ENCODE measurements at places on chromosomes 1 and 21.

DNA sequence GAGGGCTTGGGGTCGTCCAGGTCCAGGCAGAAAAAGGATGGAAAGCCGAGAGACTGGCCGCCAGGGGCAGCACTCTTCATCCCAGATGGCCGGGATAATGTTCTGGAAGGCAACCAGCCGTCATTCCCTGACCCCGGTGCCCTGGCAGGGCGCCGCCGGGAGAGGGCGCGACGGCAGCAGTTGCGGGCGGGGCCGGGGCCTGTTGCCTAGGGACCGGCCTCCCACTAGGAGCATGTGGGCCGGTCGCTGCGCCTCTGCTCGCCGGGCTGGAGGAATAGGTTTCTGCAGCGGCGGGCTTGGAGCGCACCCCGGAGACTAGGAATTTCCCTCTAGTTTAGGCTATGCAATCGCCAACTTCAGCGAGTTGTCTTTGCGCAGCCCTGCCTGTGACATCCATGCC, 11.0 kb downstream of the DMRTB1 start:
- DNase-seq = no peak

- DNase-seq = peak; percentile 4
Observed at GRCh38 chr21:35563885-35564451, 496.4 kb downstream of the SETD4 start.

- peak; percentile 95 for DNase-seq
Observed at GRCh38 chr1:1511533-1512285, at the start of gene ATAD3A. ATAD3A (plus strand) TSS chr1:1512162; CDS start chr1:1512269, 107 bp downstream.

- no peak for DNase-seq
Observed at GRCh38 chr1:57146100-57146499, 180.3 kb upstream of the C8B start.

DNA sequence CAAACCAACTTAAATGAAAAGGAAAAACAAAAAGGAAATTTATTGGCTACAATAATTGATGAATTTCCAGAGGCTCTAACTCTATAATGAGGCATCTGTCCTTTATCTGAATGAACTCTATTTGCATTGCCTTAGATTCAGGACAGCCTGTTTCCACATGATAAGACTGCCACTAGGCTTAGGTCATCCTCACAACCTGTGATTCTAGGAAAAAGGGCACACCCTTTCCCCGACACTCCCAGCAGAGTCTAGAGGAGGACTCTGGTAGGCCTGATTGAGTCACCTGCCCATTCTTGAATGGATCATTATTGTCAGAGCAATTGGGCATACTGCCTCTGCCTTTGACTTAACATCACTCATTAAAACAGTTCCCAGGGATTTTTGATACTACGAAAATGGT, 262.8 kb downstream of the TPR start:
- no peak for DNase-seq

- no peak for DNase-seq
Observed at GRCh38 chr1:100950781-100951180, 54.9 kb downstream of the SLC30A7 start.

DNA sequence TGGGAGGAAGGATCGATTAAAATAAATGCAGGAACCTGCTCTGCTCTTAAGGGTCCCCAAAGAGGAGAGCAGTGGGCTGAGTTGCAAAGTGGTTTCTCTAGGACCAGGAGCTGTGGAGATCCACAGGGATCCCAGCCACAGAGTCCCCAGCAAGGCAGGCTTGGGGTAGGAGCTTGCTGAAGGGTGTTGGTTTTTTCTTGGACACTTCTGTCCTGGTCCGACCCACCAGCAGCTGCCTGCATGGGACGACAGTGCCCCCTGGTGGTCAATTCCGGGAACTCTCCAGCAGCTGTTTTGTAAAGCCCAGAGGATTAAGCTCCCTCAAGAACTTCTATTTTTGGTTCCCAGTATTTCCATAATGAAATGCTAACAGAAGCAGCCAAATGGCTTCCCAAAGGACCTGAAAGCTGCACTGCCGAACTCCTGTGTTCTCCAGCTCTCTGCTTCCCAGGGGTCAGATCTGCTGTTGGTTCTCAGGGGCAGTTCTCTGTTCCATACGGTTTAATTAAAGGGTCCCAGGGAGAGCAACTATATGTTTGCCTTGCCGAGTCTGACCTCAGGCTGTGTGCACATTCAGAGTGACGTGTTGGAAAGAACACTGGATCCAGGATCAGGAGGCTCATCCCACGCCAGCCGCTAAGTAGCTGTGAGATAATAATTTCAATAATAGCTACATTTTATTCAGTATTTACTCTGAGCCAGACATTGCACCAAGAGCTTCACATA, 23.2 kb downstream of the NENF start:
- DNase-seq = peak; percentile 81

GRCh38 chr1:155933591-155934096, 569 bp downstream of the KHDC4 start:
- DNase-seq = no peak

DNA sequence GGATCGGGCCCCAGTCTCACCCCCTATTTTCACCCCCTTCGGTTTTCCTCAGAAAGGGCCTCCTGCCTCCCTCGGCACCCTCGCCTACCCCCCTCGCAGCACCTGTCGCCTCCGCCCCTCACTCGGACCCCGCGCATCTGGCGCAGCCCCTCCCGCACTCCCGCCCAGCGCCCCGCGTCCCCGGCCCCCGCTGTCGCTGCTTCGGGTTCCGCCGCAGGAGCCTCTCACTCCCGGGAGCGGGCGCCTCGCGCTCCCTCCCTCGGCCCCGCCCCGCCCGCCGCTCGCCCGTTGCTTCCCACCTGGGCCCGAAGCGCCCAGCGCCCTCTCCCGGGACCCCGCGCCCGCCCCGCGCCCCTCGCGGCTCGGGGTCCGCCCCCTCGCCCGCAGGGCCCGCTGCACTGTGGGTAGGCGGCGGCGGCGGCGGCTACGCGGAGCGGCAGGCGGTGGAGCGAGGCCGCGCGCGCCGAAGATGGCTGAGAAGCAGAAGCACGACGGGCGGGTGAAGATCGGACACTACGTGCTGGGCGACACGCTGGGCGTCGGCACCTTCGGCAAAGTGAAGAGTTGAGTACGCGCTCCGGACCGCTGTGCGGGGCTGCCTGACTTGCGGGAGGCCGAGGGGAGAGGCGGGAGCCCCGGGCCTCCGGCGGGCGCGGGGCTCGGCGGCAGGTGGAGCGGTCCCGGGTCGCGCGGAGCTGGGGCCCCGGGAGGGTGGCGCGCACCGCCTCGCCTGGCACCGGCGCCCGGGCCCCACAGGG, at the start of gene PRKAA2:
PRKAA2 (plus strand) TSS at position 396 of the 758 bp plus-strand sequence; CDS start at position 470, 74 bp downstream.
- peak; percentile 49 for DNase-seq

DNA sequence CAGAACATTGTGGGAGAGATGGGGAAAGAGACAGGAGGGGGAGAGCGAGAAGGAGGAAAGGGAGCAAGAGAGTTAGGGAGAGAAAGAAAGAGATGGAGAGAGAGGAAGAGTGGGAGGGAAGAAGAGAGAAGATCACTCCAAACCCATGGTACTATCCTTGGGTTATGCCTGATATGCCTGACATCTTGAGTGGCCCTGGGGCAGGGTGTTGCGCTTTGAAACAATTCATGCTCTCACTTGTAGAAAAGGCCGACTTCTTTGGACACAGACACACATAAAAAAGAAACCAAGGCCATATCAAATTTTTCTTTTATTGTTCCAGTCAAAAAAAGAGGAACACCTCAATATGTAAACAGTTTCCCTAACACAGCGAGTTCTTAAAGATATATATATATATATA, 240.5 kb downstream of the DYRK1A start:
- no peak for DNase-seq

DNA sequence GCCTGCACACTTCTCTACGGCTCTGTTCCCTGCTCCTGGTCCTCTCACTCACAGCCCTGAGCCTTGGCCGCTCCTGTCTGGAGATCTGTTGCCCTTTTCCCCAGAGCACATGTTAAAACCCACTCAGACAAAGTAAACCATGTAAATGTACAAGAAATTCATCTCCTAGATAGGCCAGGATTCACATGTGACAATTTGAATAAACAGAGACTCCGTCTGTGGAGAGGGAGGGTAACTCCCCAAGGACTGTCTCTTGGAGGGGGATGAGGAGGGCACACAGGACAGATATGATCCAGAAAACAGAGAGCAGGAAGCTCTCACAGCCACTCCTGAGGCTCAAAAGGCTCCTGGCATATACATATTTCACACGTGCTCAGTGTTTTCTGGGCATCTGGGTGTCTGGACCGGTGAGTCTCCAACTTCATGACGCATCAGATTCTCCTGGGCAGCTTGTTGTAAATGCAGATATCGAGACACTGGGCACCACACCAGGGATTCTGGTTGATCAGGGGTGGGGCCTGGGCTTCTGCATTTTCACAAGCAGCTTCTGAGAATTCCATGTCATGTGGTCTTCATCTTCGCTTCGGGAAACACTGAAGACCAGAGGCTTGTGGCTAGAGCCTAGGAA, 6.4 kb upstream of the KAZN start:
- no peak for DNase-seq

GRCh38 chr1:85629532-85629920, 49.0 kb downstream of the CCN1 start:
- no peak for DNase-seq

DNA sequence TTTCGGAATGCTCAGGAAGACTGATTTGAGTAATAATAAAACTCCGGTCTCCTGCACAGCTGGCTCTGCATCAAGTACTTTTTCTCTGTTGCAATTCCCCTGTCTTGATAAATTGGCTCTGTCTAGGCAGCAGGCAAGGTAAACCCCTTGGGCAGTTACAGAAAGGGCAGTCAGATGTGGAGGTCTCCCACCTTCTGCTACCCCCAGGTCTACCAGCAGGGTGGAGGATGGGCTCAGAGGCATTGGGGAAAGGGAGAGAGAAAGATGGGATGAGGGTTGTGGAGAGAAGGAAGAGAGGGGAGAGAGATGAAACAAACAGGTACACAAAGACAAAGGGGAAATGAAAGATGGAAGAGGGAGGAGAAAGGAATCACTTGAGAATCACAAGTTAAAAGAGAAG, 156.8 kb downstream of the MIS18A start:
- DNase-seq = no peak

DNA sequence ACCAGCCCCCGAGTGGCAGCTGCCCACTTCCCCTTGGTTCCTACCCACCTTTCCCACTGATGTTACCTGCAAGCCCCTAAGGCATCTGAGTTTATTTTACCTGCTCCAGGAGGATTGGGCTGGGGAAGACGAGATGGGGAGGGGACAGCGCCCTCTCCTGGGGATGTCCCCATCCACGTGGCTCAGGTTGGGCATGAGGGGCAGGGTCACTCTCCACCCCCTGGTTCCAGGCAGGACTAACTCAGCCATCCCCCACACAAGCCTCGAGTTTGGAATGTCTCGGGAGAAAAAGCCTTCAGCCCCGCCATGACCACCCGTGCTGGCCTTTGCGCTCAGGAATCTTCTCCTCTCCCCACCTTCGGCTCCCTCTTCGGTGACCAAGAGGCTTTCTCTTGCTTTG, 90.0 kb downstream of the ARHGEF10L start:
- no peak for DNase-seq

DNA sequence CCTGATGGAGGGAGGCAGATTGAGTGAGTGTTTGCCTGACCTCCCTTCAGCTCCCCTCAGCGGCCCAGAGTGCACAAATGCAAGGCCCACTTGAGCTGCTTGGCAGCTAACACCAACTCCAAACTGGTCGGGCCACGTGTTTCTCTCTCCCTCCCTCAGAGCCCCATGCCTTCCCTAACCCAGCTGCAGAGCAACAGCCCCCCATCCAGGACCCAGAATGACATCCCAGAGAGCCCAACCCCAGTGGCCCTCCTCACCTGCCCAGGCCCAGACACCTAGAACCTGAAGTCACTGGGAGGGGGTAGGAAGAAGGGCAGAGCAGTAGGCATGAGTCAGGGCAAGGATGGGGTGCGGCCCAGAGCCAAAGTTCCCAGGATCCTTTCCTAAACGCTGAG, 789 bp upstream of the S100A14 start:
- no peak for DNase-seq

DNA sequence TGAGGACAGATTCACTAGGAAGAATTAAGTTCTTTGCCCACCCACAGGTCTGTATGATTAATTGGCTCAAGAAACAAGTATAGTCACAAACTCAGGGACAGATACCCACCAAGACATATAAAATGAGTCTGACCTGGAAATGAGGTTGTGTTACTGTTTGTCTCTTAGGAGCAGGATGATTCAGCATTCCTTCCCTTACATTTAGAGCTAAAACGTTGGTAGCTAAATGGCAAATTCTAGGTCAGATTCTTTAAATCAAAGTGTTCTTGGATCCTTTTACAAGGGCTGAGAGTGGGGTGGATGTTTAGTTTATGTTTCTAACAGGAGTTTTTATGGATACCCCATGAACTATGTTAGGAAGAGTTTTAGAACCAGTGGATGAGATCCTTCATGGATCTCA, 4.7 kb downstream of the RIMKLA start:
- no peak for DNase-seq

DNA sequence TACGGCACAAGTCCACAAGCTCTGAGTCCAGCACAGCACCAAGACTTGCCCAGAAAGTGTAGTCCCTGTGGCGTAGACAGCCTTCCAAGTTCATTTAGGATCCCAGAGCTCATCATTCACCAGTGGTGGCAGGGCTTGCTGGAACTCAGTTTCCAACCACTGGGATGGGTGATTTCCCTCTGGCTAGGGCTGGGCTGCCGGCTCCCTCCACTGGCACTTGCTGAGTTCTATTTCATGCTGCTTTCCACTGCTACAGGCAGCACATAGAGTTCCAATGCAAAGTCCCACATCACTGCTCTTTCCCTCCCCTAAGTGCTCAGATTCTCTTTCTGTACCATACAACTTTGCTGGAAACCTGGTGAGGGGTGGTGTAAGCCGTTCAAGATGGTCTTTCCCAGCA, 510.3 kb upstream of the TMPRSS15 start:
- DNase-seq = no peak

- DNase-seq = no peak
Observed at GRCh38 chr1:17995480-17995879, 112.1 kb upstream of the IGSF21 start.

GRCh38 chr21:16116069-16116468, 386.3 kb downstream of the USP25 start:
- DNase-seq = no peak

DNA sequence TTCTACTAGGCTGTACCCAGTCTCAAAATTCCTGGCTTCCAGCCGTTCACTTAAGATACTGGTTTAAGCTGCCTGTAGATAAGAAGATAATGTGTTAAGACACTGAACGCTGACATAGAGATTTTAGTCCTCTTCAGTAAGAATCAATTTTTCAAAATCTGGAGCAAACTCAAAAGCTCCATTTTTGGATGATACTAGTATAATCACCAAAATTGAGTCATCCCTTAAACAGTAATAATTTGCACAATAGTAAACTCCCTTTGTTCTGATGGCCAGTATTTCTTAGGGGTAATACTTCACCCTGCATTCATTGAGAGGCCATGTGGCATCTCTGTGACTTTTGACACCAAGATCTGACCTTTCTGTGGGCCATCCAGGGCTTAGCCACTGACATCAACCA, 299.8 kb upstream of the USP25 start:
- no peak for DNase-seq

DNA sequence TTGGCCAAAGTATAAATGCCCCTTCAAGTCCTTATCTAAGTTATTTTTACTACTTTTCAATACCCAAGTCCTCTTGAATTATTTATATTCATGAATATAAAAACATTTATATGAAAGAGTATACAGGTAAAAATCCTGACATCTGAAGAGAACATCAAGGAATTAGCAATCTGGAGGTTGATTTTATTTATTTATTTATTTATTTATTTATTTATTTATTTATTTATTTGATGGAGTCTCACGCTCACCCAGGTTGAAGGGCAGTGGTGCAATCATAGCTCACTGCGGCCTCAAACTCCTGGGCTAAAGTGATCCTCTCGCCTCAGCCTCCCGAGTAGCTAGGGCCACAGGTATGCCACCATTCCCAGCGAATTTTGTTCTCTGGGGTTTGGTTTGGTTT, 93.2 kb downstream of the ZZZ3 start:
- no peak for DNase-seq

GRCh38 chr1:70745199-70745598, 302.4 kb downstream of the PTGER3 start:
- DNase-seq = no peak
